ENCODE measurements at places on chromosomes 6 and 20. TPM values are rescaled to one million over a fixed set of nuclear protein-coding genes. Genes with fewer than 3 reads are reported as not detected.
A peak's percentile ranks its signal among the peaks of the same experiment; 100 is the strongest.

DNA sequence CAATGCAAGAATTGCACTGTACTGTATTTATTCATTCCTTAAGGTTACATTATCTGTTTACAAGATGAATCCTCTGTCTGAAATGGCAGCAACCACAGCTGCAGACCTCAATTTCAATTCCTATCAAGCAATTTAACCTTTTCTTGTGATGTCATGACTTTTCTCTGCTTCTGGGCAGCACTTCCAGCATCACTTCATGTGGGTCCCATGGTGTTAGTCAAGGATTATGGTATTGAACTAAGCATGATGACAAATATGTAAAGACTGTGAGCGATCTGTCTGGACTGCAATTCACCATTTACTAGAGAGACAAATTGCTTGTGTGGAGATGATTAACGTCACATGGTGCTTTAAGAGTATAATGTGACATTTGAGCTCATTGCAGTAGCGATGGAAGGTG is 90.5 kb upstream of the CCN2 start:
- ATAC-seq = no peak

DNA sequence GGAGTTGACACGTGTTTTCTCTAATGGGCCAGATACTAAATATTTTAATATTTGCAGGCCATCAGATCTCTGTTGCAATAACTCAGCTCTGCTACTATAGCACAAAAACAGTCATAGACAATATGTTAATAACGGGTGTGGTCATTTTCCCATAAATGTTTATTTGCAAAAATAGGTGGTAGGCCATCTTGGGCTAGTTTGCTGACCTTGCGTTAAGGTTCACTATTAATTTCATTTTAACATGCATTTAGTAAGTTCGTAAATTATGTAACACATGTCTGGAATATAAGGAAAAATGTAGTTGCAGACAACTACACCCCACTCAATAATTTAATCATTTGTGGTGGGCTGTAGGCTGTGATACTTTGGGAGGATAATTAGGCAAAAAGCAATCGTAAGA is 577.8 kb downstream of the PKHD1 start:
- ATAC-seq = no peak

DNA sequence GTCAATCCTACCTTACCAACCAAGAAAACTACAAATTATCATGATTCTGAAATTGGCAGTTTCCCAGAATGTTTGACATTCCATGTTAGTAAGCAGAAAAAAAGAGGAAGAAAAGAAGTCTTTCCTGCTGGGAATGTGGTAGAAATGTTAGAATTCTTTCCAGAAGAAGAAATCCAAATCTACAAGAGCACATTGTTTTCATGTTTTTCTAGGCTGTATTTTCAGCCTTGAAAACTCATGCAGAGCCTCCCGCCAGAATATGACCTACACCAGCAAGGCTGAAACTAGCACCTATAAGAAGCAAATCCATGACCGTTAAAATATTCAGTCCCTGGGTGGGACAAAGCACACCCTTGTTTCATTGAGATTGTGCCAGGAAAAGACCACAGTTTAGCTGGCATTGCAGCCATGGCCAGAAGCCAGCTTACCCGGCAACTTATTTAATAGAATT is 259.4 kb downstream of the GJA1 start:
- no peak for ATAC-seq

GRCh38 chr20:58129721-58130151 is 98.7 kb downstream of the ANKRD60 start:
- ATAC-seq = no peak

The TNNC2 gene
- not detected for total RNA-seq

GRCh38 chr6:15441215-15441868 is 195.5 kb downstream of the JARID2 start:
- peak; percentile 57 for ATAC-seq

GRCh38 chr20:54067606-54068174 is 2.7 kb downstream of the BCAS1 start:
- ATAC-seq = peak; percentile 93

GRCh38 chr6:81997090-81997926 is 244.8 kb upstream of the TENT5A start:
- peak; percentile 56 for ATAC-seq

Measured in esophagus mucosa (tissue), 1 donor.